Fibroblast of skin of right biceps (primary cell): ENCODE measurements at places on chromosomes 6 and 20.
A peak's percentile ranks its signal among the peaks of the same experiment; 100 is the strongest.

GRCh38 chr6:43268782-43269272 lies 25.5 kb downstream of the TTBK1 start:
- peak; percentile 22 for DNase-seq

DNA sequence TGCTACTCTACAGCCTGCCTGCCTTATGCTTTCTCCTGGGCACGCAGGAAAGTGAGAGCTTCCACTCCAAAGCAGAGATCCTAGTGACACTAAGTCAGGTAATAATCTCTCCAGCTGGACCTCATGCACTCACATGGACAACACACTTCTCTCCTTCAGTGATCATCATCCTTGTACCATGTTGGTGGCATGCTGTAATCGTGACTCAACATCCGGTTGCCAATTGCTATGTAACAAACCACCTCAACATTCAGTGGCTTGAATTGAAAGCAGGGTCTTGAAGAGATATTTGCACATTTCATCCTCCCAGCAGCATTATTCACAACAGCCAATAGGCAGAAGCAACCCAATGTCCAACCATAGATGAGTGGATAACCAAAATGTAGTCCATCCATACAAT lies 40.3 kb upstream of the PPP1R3G start:
- DNase-seq = peak; percentile 41

- no peak for DNase-seq
Observed at GRCh38 chr6:130720076-130720715, 107.0 kb upstream of the SMLR1 start.

GRCh38 chr6:84866715-84867114 lies 102.3 kb upstream of the TBX18 start:
- no peak for DNase-seq

DNA sequence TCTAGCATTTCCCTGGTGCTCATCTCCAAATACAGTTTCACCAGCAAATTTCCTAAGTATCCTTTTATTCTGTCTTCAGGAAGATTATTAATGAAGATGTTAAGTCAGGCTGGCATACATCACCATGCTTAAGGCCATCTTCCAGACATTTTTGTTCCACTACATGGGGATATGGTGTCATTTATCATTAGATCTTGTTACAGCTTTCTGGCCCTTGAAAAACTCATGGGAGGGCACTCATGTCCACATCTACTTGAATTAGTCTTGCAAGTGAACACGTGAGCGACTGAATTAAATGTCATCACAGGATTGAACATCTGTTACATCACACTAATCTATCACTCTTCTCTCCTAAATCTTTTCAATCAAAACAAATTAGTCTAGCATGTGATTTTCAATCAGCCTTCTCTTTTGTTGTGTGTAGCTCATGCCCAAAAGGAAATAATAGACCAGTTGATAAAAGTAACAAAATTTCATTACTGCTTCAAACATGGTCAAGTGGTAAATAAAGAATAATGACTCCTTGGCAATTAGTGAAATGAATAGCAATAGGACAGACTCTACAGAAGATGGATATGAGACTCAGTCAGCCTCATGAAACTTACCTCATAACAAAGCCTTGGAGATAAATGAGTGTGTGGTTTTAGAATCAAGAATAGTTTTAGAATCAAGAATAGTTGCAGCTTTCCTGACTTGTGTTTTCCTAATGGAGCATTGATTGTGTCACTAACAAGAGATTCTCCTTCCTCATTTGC lies 80.5 kb downstream of the MTFR2 start:
- DNase-seq = no peak
